ENCODE measurements at places on chromosomes 3 and 15.

GRCh38 chr3:45603226-45603625 lies 8.7 kb downstream of the LIMD1 start:
- no peak for DNase-seq

- DNase-seq, result no peak
Measured at GRCh38 chr3:78143000-78143399, 1103.1 kb downstream of the ROBO2 start.

- DNase-seq, result no peak
Measured at GRCh38 chr15:96345560-96346399, 15.3 kb downstream of the NR2F2 start.

DNA sequence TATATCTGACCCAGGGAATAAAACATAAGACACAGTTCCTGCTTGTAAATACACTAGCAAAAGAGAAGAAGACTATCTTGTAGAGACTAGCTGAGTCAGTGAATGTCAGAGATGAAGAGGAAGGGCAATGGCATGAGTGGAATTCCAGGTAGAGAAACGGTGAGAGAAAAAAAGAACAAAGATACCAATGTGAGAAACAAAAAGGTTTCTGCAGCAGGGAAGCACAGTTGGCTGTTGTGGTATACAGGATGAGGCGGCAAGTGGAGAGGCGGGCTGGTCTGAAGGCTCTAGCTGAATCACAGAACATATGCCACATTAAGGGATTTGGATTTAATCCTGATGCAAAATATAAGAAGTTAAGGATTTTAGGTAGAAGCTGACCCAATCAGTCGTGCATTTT lies 17.1 kb upstream of the TASOR start:
- no peak for DNase-seq

- no peak for DNase-seq
Measured at GRCh38 chr3:122263974-122264588, 61.0 kb upstream of the CSTA start.

GRCh38 chr3:124701687-124702086 lies 28.6 kb upstream of the UMPS start:
- DNase-seq, result no peak

DNA sequence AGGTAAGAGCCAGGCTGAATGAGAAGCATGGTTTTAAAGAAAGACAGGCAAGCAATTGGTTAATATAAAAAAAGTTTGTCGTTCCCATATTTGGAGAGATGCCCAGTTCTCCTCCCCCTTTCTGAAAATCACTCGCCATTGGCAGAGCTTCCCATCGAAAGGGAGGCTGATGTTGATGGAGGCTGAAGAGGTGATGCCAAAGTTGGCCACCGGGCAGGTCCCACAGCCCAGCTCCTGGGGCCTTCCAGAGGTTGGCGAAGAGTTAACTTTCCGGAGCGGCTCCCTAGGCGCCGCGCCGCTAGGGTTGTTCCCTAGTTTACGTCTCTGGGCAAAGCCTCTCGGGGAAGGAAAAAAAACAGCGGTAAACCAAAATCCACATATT lies 793 bp downstream of the PCOLCE2 start:
- DNase-seq, result no peak

DNA sequence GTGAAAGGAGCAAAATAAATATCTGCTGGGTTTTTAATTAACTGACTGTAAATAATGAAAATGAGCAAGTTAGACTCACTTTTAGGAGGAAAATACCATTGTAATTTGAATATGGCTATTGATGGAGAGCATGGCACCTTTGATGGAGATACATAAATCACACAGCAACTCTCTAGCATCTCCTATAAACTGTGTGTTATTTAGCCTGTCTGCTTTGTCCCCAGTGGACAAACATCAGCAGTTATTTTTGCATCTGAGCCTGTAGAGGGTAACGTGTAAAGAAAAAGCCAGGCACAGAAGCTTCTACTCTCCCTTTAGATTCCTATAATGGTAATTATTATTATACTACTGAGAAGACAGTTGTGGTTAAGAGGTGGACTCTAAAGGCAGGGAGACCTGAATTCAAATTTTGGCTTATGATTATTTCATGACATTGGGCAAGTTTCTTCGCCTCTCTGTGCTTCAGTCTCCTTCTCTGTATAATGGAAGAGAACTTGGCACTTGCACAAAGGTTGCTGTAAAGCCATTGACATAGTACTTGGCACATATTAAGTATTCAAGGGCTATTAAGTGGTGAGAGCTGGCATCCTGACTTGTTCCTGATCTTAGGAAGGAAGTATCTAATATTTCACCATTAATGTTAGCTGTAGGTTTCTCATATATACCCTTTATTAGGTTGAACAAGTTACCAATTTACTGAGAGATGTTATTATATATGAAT lies 289.5 kb upstream of the TRIM42 start:
- DNase-seq, result no peak

- DNase-seq, result no peak
Measured at GRCh38 chr15:71588746-71589145, 221.6 kb upstream of the NR2E3 start.

GRCh38 chr3:123383091-123384053 lies 65.5 kb downstream of the ADCY5 start:
- no peak for DNase-seq

DNA sequence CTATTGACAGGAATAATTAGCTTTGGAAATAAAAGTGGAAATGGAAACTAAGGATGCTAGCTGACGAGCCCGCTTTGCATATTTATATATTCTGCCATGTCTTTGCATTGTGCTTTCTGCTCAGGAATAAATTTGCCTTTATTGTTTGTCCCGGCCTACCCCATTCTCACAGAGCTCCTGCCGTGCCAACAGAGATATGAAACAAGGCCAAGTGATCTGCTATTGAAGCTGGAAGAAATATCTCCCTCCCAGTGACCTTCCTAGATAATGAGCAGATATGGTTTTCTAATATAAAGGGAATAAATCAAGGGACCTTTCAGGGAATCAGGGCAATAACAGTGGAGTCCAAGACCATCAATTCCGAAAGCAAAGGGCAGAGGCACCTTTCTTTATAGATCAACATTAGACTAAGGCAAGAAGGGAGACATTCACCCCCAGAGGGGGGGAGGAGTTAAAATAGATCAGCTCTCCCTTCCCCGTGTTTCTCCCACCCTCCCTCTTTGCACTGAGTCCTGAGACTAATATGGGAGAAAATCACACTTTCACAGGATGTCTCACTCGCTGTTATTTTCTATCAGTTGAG lies 664.6 kb downstream of the AGBL1 start:
- no peak for DNase-seq

DNA sequence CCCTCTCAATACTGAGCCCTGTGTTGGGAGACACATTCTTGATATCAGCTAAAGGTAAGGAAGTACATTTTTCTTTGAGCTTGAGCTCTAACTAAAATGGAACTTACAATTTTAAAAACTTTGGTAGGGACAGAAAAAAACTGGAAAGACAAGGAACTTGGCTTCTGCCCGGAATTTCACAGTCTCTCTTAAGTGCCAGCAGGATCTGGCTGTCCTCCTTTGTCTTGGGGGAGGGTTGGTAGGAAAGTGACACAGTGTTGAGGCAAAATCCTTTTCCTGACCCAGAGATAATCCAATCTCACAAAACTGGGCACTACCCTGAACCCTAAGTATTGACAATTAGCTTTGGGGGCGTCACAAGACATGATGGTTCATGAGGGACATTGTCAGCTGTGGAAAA lies 45.3 kb downstream of the ZPLD1 start:
- no peak for DNase-seq

- peak; percentile 29 for DNase-seq
Measured at GRCh38 chr15:90143166-90143655, 40.9 kb upstream of the IDH2 start.

- no peak for DNase-seq
Measured at GRCh38 chr3:135009014-135009413, 214.0 kb downstream of the EPHB1 start.

DNA sequence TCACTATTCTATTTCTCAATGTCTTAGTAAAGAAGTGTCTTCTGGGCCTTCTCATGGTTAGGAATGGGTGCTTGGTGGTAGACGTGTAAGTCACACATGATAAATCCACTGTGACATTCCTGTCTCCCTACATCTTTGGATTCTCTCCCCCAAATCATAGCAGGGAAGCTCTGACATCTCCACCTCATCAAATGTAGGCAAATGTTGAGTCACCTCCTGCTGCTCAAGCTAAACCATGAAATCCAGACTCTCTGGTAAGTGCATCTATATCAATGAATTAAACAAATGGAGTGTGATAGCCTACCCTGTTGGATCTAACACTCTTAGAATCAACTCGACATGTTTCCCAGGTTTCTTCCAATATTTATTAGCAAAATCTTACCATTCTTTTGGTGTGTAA lies 42.8 kb upstream of the RPL35A start:
- DNase-seq, result no peak

GRCh38 chr15:66157507-66157906 lies 96.0 kb downstream of the MEGF11 start:
- DNase-seq, result no peak

GRCh38 chr3:94336046-94336753 lies 273.3 kb downstream of the NSUN3 start:
- no peak for DNase-seq

GRCh38 chr3:75144406-75144805 lies 519.7 kb upstream of the FRG2C start:
- DNase-seq, result no peak

- no peak for DNase-seq
Measured at GRCh38 chr15:42994546-42994945, 74.0 kb upstream of the TTBK2 start.

GRCh38 chr15:77826006-77826695 lies 193.4 kb upstream of the LINGO1 start:
- no peak for DNase-seq

GRCh38 chr15:26561130-26561529 lies 211.7 kb downstream of the GABRB3 start:
- DNase-seq, result no peak

GRCh38 chr3:179853176-179853575 lies 183.6 kb downstream of the PEX5L start:
- DNase-seq, result no peak

GRCh38 chr15:51846463-51847230 lies 17.2 kb downstream of the TMOD3 start:
- no peak for DNase-seq

- DNase-seq, result no peak
Measured at GRCh38 chr3:122679882-122680474, 661 bp upstream of the PARP14 start.

- no peak for DNase-seq
Measured at GRCh38 chr15:92149465-92149864, 244.2 kb upstream of the ST8SIA2 start.

GRCh38 chr3:110900576-110900975 lies 171.0 kb upstream of the NECTIN3 start:
- DNase-seq, result no peak

DNA sequence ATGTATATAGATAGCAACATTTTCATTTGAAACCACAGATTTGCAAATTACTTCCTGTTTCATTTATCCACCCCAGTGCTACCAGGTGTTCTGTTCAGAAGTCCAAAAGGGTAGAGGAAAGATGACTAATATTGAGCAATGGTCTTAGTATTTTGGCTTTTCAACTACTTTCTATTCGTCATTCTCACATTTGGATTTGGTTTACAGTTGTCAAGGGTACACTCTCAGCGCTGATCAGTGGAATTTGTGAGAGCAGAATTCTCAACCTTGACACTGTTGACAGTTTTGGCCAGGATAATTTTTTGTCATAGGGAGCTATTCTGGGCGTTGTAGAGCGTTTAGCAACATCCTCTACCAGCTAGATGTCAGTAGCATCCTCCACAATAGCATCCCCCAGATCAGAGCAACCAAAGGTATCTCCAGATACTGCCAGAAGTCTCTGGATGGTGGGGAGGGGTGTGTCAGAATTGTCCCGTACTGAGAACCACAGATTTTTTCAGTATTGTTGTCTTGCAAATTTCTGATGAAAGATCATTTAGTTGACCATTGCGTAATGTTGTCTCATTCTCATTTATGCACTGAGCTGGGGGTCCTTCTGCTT lies 4.2 kb downstream of the HMCES start:
- DNase-seq, result no peak

DNA sequence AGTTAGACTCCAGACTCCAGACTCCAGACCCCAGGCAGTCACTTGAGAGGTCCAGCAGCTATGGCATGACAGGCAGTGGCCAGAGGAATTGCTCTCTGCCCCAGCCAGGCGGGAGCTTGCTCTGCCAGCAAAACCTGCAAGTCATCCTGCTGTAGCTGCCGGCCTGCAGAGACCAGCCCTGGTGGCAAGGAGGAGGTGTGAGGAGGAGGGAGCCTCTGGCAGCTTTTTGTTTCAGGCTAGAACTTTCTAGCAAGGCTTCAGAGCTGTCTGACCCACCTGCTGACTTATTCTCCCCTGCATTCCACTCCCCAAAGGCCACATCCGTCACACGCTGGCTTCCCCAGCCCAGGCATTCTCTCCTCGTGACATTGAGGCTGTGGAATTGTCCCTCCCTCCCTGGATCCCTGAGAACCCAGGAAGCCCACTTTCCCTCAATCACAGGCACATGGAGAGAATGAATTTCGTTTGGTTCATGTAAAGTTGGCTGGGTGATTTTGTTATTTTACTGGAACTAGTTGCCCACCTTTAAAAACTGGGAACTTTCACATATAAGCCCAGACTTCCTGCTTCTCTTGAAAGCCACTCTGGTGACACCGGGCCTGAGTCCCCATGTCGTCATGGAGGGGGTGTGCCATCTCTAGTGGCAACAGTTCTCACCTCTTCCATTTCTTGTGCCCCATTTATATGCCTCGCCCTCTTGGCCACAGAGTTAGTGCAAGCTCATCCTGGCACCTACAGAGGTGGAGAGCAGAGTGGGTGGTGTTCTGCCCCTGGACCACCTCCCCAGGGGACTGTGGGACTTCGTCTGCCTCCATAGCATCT lies 82.7 kb downstream of the ABHD5 start:
- no peak for DNase-seq

DNA sequence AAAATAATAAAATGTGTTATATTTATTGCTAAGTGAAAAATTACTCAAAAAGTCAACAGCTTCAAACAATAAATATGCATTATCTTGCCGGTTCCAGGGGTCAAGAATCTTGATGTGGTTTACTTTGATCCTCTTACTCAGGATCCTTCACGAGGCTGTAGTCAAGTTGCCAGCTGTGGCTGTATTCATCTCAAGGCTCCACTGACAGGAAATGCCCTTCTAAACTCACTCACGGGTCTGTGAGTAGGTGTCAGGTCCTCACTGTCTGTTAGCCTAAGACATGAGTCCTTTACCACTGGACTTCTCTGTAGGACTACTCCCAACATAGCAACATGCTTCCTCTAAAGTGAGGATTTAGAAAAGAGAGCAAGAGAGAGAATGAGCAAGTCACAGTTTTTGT lies 983.0 kb downstream of the SI start:
- DNase-seq, result no peak

DNA sequence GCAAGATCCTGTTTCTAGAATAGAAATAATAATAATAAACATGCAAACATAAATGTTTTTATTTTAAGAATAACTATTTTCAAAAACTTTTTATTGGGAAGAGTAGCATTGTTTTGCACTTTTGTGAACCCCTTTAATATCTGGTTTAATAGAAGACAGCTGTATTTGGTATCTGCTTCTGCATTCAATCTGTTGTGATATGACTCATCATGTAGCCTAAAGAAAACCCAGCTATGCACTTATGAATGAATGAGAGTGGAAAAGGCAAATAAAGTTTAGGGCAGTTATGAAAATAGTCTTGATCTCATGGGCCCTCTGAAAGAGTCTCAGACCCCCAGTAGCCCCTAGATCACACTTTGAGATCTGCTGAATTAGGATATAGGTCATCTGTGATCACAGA lies 100.4 kb upstream of the PPP2R3A start:
- no peak for DNase-seq

Data from stimulated activated CD8-positive, alpha-beta memory T cell treated with anti-CD3 and anti-CD28 coated beads, Interleukin-15, amount 100 ng/mL, for 1 hour (primary cell).